Activated gamma-delta T cell treated with Interleukin-2 at 50 U/mL for 16 hours (primary cell): ENCODE measurements at places on chromosomes 13 and 19.

DNA sequence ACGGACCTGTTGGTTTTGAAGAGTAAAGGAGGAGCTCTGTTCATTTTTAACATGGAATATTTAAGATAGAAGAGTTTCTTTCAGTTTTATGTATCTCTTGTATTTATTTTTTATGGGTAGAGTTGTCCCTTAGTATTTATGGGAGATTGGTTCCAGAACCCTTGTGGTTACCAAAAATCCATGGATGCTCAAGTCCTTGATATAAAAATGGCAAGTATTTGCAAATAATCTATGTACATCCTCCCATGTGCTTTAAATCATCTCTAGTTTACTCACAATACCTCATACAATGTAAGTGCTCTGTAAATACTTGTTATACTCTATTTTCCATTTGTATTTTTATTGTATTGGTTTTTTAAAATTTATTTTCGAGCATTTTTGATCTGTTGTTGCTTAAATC is 63.1 kb downstream of the TM9SF2 start:
- no peak for DNase-seq

GRCh38 chr13:27489456-27489855 is 39.1 kb upstream of the MTIF3 start:
- DNase-seq, result no peak

DNA sequence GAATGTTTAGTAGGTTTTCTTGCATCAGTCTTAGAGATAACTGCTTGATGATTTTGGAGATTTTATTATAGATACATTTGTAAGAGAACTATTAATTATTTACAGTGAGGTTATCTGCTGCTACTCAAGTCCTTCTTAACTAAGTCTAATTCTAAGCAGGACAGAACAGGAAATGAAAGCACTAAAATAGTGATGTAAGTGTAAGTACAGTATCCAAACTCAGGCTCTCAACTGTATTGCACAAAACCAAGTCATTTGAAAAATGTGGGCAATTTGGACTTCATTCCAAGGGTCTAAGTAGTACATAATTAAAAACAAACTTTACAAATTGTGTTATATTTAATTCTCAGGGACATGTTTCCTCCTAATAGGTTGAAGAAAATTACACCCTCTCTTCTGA is 417.1 kb downstream of the ITGBL1 start:
- no peak for DNase-seq

DNA sequence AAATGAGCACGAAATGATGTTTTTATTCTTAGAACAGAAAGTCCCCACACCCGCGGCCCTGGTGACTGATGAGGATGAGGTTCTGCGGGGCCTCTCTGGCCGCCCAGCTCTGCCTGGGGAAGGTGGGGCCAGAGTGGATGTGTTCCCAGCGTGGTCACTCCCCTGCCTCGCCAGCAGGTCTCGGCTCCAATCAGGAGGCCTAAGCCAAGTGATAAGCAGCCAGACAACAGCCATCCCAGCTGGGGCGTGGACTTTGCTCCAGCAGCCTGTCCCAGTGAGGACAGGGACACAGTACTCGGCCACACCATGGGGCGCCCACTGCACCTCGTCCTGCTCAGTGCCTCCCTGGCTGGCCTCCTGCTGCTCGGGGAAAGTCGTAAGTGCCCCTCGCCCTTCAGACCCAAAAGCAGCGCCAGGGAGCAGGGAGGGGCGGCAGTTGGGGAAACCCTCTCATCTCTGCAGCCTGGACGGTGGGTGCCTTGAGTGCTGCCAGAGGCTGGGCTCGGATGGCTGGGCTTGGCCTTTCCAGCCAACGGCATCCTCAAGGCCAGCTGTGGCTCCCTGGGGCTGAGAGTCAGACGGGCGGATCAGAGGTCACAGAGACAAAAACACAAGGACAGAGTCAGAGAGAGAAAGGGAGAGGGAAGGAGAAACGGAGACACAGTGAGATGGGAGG is at the start of gene F10:
F10 (plus strand) TSS at position 250 of the 676 bp plus-strand sequence; CDS start at position 307, 57 bp downstream.
- DNase-seq, result no peak

- DNase-seq, result no peak
Observed at GRCh38 chr13:97478247-97478646, 44.3 kb downstream of the RAP2A start.

GRCh38 chr13:49297338-49297737 is 49.6 kb downstream of the CDADC1 start:
- DNase-seq, result no peak

GRCh38 chr19:46704379-46705076 is 12.4 kb downstream of the PRKD2 start:
- peak; percentile 92 for DNase-seq

DNA sequence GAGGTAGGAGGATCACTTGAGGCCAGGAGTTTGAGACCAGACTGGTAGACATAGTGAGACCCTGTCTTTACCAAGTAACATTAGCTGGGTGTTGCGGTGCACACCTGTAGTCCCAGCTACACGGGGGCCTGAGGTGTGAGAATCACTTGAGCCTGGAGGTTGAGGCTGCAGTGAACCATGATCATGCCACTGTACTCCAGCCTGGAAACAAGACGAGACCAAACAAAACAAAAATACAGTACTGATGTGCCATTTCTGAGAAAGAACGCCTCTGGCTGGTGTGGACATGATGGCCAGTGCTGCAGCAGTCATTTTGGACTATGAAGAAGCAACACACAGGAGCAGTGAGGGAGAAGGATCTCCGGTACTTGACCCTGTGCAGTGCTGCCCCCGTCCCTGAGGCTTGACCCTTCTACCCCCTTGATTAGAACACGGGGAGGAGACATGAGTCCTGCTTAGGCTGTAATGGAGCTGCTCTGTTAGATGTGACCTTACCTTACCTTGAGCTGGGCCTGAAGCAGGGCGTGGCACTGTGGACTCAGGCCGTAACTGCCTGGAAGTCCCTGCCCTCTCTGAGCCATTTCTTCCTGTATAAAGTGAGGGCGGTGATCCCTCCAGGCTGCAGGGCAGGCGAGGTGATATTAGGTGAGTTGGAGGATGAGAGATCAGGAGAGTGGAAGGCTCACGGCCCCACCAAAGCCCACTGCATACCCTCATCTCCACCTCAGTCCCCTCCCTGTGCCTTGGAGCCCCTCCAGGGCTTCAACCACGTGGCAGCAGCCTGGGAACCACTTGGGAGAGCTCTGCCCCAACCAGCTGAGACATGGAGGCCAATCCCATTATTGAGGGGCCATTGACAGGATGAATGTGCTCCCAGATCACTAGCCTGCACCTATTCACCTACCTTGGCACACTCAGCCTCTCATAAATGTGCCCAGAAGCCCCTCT is 5.9 kb downstream of the RPL18A start:
- no peak for DNase-seq

DNA sequence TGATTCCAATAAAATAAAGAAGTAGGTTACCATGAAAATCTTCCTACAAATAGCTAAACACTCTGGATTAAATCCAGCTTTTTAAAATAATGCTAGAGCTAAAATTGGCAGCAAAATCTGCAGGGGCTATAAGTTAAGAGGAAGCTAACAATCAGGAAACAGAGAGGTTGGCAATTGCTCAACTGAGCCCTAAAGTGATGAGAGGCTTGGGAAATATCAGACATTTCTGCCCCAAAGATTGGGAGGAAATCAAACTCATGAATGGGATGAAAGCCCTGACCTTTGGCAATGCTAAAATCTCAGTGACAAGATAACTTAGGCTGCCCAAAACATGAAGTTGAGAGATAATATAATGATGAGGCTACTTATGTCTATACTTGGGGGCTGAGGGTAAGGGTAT is 1437.9 kb downstream of the EFNB2 start:
- DNase-seq, result no peak

GRCh38 chr13:106628936-106629659 is 61.2 kb upstream of the ARGLU1 start:
- no peak for DNase-seq

DNA sequence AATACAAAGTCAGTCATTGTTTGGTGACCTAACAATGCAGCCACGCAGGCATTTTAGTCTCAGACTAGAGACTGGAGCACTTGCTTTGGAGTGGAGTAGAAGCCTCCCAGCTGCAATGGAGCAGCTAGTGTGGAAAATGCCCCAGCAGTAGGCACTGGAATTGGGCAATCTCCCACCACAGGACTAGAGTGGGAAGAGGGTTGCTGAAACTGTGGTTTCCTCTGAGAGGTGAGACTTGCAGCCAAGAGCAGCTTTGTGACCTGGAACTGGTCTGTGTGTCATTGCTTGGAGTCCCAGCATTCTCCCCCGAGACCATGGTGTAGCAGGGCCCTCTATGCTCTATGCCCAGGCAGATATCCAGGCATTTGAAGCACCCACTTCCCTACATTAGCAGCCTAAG is 556.3 kb downstream of the UQCRFS1 start:
- no peak for DNase-seq

DNA sequence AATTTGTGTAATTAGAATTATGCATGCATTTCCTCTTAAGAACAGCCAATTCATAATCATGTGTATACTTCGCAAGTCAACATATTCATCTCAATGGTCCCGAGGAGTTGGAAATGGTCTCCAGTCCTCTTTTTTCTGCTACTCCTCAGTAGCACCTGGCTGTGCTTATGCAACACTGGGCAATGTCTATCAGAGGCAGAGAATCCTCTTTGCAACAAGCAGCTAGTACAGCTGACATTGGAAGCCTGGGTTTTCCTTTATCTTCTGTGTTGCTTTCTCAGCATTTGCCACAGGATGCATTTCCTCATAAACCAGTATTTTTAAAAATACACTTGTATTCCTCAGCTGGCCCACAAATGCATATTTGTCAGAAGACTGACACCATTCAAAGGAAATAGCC is 405.3 kb upstream of the GPC6 start:
- no peak for DNase-seq

DNA sequence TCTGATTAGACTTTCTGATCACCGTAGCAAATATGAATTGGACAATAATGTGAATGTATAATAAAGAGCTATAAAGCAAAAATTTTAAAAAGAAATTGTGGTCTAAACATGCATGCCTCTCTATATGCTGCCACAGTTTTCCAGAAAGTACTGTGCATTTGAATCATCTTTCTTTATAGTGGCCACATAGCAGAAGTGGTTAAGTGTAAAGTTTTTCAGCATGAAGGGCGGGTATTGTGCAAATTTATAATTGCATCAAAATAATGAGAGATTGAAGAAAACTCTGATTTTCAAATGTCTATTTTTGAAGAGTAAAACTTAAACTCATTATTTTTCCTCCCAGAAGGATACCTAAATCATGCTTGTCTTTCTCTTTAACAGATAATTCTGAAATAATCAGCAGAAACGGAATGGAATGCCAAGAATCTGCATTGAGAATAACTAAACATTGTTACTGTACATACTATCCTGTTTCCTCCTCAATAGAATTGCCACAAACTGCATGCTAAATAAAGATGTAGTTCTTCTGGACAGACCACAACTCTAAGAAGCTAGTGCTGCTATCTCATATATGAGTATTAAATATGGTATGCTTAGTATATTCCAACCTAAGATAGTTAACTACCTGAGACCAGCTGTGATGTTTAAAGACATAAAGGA is 42.9 kb upstream of the RAP2A start:
- no peak for DNase-seq

DNA sequence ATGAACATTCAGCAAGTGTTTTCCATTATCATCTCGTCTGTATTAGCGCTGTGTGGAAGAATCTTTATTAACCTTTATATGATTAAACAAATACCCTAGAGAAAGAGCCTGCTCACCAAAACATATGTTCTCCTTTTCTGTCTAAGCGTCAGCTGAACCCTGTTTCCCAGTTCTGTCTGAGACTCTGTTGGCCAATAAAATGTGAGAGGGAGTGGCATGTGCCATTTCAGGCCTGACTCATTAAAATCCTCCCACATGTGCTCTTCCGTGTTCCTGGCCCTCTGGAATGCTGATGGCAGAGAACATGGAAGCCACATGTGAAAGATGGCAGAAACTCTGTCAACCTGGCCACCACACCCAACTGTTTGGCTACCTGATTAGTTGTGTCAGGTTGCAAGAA is 181.9 kb upstream of the EDNRB start:
- no peak for DNase-seq

- peak; percentile 10 for DNase-seq
Observed at GRCh38 chr13:44768239-44768638, 192.1 kb upstream of the TSC22D1 start.

DNA sequence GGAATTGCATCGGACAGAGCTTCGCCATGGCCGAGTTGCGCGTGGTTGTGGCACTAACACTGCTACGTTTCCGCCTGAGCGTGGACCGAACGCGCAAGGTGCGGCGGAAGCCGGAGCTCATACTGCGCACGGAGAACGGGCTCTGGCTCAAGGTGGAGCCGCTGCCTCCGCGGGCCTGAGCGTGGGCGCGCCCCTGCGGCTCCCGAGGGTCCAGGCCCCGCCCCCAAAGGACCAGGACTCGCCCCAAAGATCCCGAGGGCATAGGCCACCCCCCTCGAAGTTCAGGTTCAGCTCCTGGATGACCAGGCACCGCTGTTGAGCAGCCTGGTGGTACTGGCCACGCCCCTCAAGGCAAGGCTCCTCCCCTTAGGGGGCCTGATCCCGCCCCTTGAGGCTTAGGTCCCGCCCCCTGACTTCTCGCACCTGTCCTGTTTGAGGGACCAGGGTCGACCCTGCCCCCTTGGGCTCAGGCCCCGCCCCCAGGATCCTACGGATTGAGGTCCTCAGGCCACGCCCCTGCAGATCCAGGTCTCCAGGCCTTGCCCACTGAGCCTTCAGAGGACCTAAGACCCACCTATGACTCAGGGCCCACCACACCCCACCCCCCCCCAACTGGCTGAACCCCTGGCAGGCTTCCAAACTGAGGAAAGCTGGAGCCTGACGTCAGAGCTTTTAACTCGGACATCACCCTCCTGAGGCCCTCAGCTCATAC is 43.1 kb downstream of the CYP4F22 start:
- peak; percentile 66 for DNase-seq

- DNase-seq, result no peak
Observed at GRCh38 chr13:33846303-33847062, 28.5 kb downstream of the RFC3 start.

- no peak for DNase-seq
Observed at GRCh38 chr13:31038834-31039552, 106.5 kb downstream of the TEX26 start.

DNA sequence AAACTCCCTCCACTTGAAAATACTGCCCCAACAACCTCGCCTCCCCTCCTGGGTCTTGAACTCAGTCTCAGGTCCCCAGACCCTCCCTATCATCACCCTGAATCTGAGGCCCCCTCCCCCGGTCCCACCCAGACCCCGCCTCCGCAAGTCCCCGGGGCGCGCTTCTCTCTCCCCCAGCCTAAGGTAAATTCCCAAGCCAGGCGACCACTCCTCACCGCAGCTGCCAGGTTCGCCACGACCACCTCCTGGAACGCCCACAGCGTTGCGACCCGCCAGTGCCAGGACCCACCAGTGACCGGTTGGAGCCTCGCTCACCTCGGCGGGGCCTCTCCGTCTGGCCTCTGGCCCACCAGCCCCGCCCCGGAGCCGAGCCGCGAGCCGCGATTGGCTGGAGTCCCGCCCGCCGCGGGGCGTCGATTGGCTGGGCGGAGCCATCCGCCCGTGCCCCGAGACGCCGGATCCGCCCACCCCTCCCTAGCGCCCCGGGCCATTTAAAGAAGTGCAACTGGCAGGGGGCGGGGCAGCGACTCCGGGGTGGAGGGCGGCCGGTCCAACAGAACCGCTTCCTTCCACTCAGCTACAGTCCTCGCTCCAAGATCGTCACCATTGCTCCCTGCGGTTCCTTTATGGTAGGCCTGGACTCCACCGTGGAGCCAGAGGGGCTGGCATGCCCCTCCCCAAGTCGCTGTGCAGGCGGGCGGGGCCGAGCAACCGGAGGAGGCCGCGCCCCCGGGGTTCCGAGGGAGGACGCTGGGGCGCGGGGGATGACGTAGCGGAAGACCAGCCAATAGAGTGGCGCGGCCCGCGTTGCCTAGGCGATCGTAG is at the start of gene SERTAD3:
SERTAD3 (minus strand) TSS at position 336 of the 825 bp plus-strand sequence. CDS start 2,255 bp downstream, outside the sequence.
- DNase-seq, result peak; percentile 97
